Hindlimb muscle (tissue), 1 donor: ENCODE measurements at places on chromosomes 1 and 21.
A peak's percentile ranks its signal among the peaks of the same experiment; 100 is the strongest.

DNA sequence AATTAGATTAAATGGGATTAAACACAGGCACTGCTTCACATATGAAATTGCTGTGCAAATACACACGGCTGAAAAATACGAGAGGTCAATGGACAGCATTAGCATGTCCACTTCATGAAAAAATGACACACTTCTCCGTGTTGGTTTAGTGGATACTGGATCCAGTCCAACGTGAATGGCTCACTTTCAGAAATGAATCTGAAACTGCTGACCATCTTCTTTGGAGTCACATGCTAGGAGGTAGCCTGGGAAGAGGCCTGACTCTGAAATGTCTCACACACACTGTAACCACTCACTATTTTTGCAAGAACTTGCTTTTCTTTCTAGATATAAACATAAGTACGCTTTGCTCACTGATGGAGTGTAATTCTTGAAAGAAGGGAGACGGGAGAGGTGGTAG, 127.3 kb downstream of the HLCS start:
- DNase-seq = no peak

DNA sequence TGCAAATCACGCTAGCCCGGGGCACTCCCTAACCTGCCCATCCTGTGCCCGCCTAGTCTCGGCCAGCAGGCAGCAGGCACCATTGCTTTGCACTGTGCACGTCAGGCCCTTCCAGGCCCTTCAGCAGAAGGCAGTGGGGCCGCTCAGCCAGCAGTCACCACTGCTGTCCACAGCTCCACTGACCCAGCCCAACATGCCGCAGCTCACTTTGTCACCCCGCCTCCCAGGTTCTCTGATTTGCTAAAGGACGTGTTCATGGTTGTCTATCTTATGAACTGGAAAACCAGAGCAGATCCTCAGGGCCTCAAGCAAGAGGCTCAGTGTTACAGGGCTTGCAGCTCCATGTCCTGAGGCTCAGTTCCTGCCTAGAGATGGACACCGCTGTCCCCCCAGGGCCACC, 14.2 kb upstream of the SPOCD1 start:
- DNase-seq = peak; percentile 24

GRCh38 chr1:161139766-161140165, 7.3 kb upstream of the DEDD start:
- DNase-seq = peak; percentile 53

DNA sequence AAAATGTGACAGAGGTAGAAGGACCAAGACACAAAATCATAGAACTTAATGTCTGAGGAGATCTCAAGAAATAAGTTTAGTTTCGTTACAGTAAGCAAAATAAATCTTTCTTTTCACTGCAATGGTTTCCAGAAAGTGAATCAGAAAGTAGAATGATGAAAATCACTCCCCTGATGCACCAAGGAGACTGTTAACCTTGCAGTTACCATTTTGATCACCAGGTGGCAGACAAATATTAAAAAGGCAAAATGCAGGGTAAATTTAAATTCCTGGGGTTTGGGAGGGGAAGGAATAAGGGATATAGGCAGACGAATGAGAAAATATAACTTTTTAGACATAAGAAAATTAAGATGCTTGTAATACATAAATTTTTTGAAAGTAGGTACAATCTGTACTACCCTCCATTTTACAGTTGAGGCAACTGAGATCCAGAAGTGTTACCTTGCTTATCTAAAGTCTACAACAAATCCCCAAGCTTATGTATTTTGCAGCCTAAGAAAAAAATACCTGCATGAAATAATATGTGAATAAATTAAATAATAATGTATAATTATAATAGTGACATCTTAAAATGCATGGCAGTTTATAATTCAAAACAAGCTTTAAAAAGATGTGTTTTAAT, 253.2 kb downstream of the CRB1 start:
- peak; percentile 15 for DNase-seq

GRCh38 chr1:21188235-21188634, 11.5 kb upstream of the EIF4G3 start:
- no peak for DNase-seq

GRCh38 chr1:171772312-171772711, 9.1 kb upstream of the METTL13 start:
- no peak for DNase-seq

- DNase-seq = peak; percentile 69
Measured at GRCh38 chr1:23483321-23484252, at the start of gene ASAP3. ASAP3 (minus strand) TSS chr1:23484179; CDS start chr1:23484133, 46 bp downstream.

GRCh38 chr1:8411803-8412182, 93.9 kb downstream of the SLC45A1 start:
- DNase-seq = no peak

- no peak for DNase-seq
Measured at GRCh38 chr21:34372321-34372720, 3.0 kb upstream of the SMIM11 start.

DNA sequence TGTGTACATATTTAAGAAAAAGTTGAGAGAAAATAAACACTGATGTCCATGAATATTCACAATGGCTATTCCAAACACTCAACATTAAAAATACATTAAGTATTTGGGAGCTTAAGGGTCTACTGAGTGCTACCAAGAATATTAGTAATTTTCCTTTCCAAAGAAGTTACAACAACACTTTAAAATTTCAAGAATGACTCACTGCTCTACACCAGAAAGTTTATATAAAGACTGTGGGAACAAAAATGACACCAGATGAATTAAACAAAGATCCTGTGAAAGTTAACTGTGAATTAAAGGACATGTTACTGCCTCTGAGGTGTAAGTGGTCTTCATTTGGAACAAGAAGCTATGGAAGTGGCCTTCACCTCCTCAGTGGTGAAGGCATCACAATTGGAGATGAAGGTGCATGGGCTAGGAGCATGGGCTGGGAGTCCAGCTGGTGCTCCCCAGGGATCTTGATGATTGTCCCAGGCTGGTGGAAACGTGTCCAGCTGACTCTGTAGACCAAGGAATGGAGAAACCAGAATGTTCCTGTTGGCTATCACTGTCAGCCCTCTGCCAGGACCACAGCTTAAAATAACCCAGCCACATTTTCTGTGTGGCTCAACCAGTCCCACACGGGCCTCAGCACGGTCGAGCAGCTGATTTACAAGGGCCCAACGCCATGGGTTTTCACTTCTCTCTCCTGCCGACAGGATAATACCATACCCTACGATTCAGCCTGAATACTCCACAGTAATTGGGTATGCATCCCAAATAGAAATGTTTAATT, 28.8 kb downstream of the TAF5L start:
- no peak for DNase-seq

DNA sequence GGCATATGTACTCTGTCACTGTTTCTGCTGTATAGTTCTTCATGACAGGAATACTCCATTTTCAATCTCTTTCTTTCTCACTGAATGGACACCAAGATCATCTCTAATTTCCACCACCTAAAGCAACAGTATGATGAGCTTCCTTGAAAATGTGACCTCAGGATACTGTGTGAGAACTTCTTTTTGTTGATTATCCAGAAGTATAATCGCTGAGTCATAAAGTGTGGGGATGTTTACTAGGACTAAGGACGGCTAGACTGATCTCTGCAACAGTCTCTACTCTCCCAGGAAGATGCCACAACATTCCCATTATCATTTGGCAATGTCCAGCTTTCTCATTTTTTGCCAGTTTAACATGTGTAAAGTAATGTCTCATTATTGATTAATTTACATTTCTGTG, 70.3 kb downstream of the TNFSF18 start:
- DNase-seq = no peak

DNA sequence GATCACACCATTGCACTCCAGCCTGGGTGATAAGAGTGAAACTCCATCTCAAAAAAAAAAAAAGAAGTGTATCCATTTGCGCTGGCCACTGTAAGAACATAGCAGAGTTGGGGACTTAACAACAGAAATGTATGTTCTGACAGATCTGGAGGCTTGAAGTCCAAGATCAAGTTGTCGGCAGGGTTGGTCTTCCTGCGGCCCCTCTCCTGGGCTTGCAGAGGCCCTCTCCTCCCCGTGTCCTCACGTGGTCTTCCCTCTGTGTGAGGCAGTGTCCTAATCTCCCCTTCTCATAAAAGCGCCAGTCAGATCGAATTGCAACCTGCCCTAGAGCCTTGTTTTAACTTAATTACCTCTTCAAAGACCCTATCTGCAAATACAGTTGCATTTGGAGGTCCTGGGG, 52.6 kb downstream of the MT1HL1 start:
- DNase-seq = no peak

GRCh38 chr1:17403081-17403480, 31.1 kb downstream of the PADI6 start:
- no peak for DNase-seq

GRCh38 chr1:103250441-103250861, 142.1 kb upstream of the COL11A1 start:
- DNase-seq = no peak

DNA sequence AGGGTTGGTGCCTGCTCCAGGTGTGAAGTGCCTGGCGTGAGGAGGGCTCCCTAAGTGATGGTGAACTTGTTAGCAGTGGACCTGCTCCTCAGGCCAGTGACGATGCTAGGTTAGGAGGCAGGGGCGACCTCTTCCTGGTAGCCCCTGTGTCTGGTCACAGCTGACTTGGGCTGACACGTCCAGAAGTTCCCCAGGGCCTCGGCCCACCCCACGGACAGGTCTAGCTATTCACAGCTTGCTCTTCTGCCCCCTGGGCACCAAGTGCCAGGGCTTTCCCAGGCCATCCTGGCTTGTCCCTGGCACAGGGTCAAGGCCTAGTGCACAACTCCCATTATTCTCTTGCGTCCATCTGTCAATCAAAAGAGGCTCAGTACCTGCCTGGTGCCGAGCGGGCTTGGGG, 10.9 kb upstream of the C1orf167 start:
- DNase-seq = no peak

DNA sequence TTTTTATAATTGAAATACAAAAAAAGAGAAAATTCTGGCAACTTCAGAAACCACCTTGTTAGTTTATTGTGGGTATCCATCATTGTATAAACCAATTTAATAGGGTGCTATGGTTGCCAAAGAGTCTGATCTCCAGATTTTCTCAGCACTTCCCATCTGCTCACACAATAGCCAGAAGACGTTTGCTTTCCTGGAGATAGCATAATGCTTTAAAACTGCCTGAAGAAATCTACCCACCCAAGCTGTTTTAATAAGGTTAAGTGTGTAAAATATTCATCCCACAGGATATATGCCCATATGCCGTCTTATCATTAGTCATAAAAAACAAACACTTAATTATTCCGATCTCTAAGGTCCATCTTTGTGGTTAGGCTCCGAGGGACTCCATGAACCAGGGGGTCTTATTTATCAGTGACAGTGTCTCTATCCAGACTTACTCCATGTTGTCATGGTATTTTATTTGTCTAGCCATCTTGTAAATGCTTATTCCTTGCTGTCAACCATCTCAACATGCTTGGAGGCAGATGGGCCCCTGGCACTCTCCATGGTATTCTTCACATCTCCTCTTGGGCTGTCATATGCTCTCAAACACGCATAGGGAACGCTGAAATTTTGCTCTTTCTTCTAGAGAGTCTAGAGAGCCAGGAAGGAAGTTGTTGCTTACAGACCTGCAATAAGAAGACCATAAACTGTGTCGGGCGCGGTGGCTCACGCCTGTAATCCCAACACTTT, 58.5 kb downstream of the MAP10 start:
- DNase-seq = no peak

- peak; percentile 33 for DNase-seq
Measured at GRCh38 chr1:241323514-241324195, 33.4 kb downstream of the RGS7 start.

- no peak for DNase-seq
Measured at GRCh38 chr1:70504176-70504820, 93.2 kb downstream of the CTH start.

DNA sequence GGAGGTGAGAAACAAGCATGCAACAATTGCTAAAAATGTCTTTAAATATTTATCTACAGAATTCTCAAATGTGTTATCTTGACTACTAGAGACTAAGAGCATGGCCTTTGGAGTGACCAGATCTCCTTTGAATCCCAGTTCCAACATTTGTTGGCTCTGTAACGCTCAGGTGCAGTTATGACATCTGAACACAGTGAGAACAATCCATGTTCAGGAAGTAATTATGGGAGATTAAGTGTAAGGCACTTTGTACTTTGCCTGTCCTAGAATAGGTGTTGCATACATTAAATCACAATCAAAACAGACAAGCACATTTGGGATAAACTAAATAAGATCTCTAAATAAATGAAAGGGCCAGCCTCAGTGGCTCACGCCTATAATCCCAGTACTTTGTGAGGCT, 454.5 kb downstream of the SMYD3 start:
- no peak for DNase-seq

DNA sequence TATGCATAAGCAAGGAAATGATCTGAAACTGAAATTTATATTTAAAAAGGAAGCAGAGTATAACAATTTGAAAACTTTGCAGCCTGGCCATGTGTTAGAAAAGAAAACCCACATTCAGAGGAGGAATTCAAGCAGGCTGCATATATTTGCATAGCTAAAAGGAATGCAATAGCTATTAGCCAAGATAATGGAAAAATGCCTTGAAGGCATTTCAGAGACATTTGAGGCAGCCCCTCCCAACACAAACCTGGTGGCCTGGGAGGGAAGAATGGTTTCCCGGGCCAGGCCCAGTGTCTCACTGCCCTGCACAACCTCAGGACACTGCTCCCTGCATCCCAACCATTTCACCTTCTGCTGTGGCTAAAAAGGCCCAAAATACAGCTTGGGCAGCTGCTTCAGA, 136.8 kb downstream of the TYW3 start:
- no peak for DNase-seq

GRCh38 chr1:3435666-3436065, 18.8 kb upstream of the ARHGEF16 start:
- DNase-seq = no peak

GRCh38 chr1:63918418-63918945, 144.7 kb downstream of the ROR1 start:
- no peak for DNase-seq

- DNase-seq = no peak
Measured at GRCh38 chr1:225754940-225755641, 22.5 kb upstream of the SRP9 start.

DNA sequence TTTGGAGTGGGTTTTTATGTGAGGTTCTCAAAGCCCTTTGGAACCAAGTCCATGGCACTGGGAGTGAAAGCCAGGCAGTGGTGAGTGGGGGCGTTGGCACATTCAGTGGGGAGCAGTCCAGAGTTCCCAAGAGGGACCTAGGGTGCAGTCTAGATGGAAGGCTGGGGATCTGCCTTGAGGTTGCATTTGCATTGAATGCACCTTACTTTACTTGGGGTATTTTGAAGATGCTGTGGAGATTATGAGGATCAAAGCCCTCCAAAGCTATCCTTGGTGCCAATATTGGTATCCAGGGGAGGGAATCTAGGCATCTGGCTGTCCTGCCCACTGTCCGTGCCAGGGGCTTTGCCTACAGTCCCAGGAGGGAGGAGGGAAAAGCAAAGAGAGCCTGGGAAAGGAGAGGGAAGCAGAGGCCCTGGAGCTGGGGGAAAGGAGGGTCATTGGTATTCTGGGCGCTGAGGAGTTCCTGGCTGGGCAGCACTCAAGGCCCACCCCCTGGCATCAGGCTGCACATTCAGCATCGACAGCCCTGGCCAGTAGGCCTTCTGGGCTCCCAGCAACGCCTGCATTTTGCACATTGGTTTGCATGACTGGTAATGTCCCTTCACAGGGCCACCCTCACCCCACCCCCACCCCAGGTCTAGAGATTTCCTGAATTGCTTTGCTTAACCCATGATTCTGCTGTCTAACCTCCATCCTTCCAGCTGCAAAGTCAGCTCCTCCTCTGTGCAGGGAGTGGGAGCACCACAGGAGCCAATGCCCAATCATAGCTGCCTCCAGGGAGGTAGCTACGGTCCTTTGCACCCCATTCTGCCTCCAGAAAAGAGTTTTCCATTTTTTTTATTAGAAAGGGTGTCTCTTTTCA, 843 bp upstream of the BCAN start:
- no peak for DNase-seq
